ENCODE measurements at places on chromosomes 4 and X.

DNA sequence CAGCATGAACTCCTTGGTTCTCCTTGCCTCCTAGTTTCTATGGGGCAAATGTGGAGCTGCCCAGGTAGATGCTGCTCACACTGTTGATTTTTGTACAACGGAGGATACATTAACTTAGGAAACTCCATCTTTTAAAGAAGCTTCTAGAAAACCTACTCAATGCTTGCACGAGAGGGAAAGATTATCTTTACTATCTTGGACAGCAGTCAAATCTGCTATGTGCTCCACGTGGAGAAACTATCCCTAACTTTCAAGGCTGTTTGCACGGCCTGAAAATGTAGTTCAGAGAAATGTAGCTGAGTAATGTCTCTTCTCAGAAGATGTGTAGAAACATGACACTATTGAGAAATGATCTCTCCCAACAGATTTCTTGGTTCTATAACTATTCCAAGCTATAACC, 1530.9 kb upstream of the PABPC4L start:
- DNase-seq: no peak

GRCh38 chr4:38935391-38936073, 67.9 kb downstream of the FAM114A1 start:
- DNase-seq: no peak

- no peak for DNase-seq
Observed at GRCh38 chrX:129572422-129572821, 32.4 kb downstream of the OCRL start.

GRCh38 chr4:174522183-174523024, at the start of gene HPGD:
TSS of gene HPGD (minus strand) at chr4:174522488. CDS start at chr4:174522451, 37 bp downstream.
- no peak for DNase-seq

DNA sequence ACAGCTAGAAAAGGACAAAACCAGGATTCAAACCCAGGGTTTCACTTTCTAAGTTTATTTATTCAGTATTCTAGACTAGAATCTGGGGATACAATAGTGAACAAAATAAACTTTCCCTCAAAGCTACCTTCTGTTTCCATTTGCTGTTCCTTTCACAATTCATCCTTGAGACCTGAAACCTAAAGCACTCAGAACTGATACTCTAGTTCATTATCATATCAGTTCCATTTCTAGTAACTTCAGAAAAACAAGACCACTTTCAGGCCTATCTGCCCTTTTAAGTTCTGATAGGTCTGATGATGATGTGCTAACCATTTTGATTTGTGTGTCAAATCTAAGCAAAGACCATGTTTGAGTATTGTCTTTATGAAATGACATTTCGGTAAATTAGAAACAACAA, 7.8 kb upstream of the XK start:
- DNase-seq: no peak

DNA sequence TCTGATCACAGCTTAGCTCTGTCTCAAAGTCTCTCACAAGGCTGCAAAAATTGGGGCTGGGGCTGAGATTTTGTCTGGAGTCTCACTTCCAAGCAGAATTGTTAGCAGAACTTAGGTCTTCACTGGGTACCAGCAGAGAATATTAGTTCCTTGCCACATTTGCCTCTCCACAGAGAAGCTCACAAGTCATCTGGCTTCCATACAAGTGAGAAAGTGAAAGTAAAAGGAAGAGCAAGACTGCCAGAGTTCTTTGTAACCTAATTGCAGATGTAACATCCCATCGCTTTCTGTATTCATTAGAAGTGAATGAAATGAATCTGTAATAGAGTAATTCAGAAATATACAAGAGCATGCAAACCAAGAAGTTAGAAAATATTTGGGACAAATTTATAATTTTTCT, 624.1 kb upstream of the GNPDA2 start:
- no peak for DNase-seq

- no peak for DNase-seq
Observed at GRCh38 chr4:168151327-168151726, 59.0 kb downstream of the ANXA10 start.

DNA sequence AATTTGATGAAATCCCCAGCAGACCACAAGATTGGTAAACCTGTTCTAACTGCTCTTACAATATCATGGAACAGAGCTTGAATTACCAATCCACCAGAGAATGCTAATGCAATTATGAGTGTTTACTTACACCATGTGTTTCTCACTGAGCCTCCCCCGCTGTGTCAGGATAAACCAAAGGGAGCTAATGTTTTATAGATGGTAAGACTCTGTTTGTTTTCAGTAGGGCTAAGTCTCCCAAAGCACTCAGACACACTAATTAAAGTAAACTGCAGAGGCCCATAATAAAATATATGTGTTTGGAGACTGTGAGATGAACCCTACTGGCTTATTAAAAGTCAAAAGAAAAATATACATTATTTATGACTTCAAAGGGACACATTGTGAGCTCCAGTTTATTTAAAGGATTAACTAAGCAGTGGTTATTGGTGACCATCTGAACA, 261.7 kb upstream of the FAM241A start:
- DNase-seq: no peak
